ENCODE measurements at places on chromosomes 4 and X.

DNA sequence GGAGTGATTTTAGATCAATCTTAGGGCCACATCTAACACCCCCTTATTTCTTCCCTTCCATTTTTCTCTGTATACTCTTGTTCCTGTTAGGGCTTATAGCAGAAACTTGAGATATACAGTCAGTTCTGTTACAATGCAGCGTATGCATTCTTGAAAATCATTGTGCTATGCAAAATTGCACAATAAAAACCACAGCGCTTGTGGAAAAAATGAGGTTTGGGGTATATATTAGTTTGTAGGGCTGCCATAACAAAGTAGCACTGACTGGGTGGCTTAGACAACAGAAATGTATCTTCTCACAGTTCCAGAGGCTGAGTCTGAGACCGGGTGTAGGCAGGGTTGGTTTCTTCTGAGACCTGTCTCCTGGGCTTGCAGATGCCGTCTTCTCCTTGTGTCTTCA, 59.0 kb downstream of the WWC2 start:
- no peak for DNase-seq

- DNase-seq, result no peak
Measured at GRCh38 chrX:68163441-68163840, 269.9 kb downstream of the OPHN1 start.

GRCh38 chr4:15455290-15455689, 14.4 kb upstream of the CC2D2A start:
- DNase-seq, result no peak

DNA sequence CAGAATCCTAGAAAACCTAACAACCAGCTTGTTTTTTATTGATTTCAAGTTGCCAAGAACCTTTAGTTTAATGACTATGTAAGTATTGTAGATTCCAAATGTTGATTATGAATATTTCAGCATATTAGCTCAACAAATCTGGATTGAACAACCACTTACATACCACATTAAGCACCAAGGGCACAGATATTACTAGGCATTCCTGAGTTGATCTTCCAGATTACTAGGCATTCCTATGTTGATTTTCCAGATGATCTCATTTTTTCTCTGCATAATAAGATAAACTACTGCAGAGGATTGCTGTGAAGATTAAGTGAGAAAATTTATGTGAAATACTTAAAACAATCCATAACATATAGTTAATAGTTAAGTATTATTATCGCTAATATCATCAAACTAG, 17.4 kb upstream of the DCAF8L1 start:
- no peak for DNase-seq

DNA sequence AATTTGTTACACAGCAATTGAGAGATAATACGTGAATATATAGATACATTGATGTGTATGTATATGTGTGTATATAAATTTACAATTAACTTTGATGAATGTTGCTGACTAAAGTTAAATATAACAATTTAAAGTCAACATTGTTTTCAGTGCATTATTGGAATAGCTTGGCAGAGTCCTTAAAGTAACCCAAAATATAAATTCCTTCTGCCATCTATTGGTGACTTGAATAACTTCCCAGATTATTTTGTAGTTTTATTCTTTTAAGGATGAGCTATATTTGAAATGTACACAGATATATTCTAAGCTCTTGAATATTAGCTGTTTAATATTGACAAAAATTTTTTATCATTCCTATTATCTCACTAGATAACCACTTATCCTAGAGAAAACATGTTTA, 298.2 kb upstream of the FSTL5 start:
- DNase-seq, result no peak

GRCh38 chr4:5710961-5711478, at the start of gene EVC:
Gene EVC, plus strand, starts transcription at chr4:5711201. Its CDS starts 180 bp downstream, at chr4:5711381.
- DNase-seq, result peak; percentile 5

DNA sequence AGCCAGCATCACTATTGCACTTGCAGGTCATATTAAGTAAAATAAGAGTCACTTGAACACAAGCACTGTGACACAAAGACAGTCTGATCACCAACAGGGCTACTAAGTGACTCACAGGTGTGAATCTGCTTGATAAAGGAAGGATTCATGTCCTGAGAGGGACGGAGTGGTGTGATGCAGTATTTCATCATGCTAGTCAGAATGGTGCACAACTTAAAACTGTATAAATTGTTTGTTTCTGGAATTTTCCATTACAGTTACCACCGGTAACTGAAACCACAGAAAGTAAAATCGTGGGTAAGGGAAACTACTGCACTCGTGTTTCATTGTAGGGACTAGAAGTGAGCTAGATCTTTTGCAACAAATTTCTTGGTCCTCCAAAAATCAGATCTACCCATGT, 109.7 kb downstream of the ELOVL6 start:
- peak; percentile 26 for DNase-seq

DNA sequence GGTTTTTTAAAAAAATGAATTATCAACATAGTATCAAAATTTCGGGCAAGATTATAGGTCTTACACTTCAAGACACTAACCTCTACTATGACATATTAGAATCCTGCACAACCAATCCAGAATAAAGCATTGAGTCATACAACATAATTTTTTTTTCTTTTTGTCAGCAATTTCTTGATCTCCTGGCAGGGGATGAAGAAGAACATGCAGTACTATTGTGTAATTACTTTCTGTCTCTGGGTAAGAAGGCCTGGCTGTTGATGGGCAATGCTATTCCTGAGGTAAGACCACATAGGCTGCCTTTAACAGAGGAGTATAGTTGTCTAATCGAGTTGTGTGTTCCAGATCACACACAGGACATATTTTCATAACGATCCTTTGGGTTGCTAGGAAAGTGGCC, 67.5 kb downstream of the FBXL5 start:
- no peak for DNase-seq

GRCh38 chrX:3950373-3950772, 236.9 kb upstream of the PRKX start:
- DNase-seq, result no peak

DNA sequence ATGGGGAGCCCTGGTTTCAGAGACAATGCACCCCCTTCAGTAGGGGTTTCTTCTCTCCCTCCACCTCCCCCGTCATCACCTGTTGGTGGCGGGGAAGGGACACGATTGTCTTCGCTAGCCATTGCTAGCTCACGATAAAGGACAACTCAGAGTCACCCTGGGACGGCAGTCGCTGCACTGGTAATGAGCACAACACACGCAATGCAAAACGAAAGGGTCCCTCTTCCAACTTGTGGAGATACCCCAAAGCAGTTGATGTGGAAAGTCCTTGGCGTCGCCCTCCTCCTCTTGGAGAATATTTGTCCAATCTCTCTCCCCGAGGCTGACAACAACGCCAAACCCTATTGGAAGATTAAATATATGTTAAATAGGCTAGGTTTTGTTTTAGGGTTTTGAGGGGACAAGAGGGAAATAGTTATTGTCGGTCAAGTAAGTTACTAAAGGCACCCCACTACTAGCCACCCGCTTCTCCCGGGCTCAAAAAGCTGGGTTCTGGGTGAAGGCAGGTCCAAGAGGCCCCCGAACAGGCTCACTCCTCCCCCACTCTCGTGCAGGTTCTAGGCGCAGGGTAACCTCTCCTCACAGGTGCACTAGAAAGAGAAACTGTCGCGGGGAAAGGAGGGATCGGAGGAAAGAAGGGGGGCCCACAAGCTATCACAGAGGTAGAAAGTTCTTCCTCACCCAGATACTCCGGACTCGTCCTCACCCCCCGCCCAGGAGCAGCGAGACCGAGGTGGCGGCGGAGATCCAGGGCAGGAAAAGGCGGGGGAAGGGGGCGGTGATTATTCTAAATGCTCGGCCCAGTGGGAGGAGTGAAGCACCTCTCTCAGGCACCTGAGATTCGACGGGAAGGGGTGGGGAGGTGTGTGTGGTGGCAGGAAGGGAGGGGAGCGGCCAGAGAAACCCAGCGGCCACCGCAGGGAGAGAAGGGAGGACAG, at the start of gene LRBA:
TSS of gene LRBA (minus strand) at position 764 of the 938 bp plus-strand sequence. CDS start at position 122, 642 bp downstream.
- DNase-seq, result peak; percentile 81

- DNase-seq, result no peak
Measured at GRCh38 chr4:150569384-150569987, 12.5 kb upstream of the MAB21L2 start.

- no peak for DNase-seq
Measured at GRCh38 chr4:25343671-25344070, 31.1 kb downstream of the ZCCHC4 start.

DNA sequence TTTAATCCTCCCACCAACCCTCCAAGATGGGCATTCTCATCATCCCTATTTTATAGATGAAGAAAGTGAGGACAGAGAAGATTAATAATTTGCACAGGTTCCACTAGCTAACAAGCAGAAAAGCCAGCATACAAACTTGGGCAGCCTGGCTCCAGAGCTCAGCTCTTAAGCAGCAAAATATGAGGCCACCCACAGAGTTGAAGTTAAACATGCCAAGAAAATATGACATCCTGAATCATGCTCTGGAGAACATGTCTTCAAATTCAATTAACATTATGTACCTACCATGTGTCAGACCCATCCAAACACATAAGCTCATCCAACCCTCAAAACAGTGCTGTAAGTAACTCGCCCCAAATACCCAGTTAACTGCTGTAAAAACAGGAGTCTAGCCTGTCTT, 33.9 kb downstream of the USP46 start:
- DNase-seq, result no peak

DNA sequence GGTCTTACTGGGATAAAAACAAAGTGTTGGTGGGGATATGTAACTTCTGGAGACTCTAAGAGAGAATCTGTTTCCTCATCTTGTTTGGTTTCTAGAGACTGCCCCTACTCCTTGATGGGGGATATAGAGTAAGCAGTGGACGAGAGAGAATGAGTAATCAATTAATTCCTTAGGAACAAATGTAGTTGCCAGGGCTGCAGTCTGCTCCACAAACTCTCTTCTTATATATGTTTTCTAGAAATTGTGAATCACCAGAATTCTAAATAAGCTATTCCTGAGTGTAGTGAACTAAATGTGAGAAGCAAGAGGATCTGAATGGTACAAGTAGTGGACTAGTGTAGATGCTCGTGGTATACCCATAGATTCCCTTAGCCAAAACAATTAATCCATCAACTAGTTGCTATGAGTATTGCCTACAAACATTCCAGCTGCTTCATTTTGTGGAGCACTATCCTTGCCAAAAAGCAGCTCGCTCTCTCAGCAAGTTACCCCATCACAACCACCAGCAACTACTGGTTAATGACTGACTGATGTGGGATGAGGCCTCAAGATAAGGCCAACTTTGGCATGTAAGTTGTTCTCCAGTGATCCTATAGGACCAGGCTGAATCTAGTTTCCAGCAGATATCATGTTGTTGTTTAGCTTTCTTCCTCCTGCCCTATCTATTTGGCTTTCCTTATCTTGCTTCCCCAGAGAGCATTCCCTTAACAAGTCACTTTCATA, 273.0 kb downstream of the SLC7A11 start:
- DNase-seq, result no peak

DNA sequence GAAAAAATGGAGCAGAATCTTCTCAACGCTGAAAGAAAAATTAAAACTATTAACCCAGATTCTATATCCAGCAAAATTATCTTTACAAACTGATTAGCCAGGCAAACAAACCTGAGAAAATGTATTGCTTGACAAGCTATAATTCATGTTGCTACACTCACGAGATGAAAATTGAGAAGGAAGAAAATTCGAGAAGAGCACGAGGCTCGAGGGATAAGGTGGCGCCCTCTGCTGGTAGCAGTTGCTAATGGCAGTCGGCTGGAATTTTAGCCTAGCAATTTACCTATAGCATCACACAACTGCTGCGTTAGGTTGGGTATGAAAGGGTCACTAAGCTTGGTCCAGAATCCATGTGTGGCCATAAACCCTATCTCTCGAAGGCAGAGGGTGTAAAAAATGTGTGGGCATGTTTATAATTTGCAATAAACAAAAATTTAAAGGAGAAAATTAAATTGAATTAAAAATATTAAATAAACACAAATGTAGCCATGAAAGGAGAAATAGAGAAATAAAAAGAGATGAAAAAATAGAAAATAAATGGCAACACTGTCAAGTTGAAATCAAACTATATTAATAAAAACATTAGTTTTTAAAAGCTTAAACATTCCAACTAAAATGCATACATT, 126.6 kb downstream of the PPP4R3C start:
- no peak for DNase-seq

DNA sequence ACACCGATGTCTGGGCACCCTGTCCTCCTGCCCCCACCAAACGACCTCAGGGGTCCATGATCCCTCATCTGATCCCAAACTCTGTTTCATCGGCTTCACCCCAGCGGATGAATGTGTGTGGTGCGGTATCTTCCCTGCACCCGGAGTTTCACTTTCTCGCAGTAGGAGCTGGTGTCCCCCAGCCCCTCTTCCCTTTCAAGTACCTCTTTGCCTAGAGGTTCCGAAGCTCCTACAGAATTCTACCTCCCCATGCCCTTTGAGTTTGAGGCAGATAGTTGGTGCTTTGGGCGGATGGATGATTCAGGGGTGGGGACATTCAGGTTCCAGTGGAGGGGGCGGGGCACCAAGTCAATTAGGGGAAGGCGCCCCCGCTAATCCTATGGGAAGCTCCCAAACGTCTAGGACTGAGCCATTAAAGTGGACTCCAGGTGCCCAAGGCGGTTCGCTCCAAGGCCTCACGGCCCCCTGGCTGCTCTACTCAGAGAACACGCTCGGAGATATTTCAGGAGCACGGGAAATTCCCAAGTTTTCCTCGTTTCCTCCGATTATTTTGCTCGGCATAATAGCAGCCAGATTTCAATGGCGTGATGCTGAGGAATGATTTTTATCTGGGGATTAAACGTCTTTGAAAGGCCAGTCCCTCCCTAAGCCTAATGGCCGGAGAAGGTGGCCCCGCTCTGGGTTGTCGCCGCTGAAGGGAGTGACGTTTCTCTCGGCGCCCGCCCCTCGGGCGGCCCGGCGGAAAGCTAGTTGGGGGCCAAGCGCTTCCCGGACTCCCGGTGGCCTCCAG, 1.3 kb downstream of the MSX1 start:
- DNase-seq, result no peak

GRCh38 chr4:7295197-7295910, 103.0 kb downstream of the SORCS2 start:
- no peak for DNase-seq

- DNase-seq, result no peak
Measured at GRCh38 chr4:24921491-24921890, 8.6 kb upstream of the CCDC149 start.
